Caudate nucleus (tissue), 63 donors: ENCODE measurements at places on chromosomes 7 and 10.

DNA sequence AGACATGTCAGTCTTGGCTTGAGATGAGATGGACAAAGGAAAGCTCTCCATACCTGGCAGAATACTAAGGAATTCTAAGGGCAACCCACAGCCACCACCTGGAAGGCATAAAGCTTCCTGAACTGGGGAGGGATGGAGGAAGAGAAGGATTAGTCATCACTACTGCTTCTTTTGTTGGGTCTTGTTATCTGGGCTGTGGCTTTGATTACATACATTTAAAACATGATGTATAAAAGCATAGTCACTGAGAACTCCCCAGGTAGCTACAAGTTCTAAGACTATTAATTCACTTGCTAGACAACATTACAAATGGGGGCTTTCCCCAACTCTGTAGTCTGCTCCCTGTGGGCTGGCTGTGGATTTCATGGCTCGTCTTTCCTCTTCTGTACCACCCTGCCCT lies 58.2 kb downstream of the RBM33 start:
- no peak for DNase-seq

DNA sequence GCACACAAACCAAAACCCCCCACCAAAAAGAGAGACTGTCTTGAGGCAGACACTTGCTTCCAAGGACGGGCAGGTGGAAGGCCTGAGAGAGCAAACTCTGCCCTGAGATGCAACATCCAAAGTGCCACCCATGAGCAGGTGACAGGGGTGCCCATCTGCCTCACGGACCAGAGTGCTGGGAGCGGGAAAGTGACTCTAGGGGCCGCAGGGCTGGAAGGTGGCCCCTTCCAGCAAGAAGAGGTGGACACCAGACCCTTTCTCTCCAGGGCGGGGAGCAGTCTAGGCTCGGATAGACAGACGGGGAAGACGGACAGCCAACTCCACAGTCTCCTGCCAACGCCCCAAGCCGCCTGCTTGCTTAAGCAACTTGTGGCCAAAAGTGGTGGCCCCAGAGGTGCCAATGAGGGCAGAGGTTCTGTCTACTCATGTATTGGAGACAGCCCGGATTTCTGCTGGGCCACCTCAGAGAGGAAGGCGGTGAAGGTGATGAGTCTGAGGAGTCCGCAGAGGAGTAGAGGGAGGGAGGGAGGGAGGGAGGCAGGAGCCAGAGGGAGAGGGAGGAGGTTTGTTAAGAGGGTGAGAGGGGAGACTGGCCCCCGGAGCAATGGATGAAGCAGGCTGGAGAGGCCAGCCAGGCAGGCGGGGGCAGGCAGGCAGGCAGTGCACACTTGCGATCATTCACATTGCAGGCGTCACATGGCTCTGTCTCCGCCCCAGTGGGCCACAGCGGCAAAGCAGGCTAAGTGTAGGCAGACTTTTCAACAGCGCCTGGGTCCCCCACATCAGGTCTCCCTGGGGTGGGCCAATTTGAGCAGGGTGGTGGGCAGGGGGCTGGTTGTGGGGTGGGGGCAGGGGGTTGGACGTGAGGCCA lies 65.6 kb downstream of the SLC29A4 start:
- DNase-seq = peak; percentile 13

GRCh38 chr10:8061274-8062211 lies 7.1 kb downstream of the GATA3 start:
- DNase-seq = no peak

- DNase-seq = no peak
These were observed 128.7 kb downstream of the KBTBD2 start for GRCh38 chr7:32762925-32763293.

DNA sequence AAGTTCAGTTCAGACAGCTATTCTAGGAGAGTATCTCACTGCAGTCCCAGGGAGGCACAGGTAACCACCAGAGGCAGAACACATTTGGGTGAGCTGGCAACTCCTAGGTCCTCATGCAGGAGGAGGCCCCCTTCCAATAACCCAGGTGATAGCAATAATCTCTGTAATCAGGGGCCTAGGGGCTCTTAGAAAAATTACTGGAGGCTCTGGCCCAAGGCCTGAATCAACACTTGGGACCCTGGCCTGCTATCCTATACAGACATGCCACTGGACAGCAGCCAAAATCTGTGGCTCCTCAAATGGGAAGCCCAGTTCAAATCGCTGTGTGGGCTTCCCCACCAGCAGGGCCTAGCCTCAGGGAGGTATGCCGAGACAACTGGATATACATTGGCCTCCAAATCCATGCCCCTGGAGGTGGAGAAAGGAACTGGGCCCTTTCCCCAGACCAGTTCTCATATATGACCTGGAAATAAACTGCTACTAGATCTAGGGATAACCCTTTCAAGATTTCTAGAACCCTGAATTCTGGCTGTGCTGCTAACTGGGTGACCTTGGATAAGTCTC lies 1.6 kb downstream of the AVPI1 start:
- DNase-seq = no peak

GRCh38 chr10:28823501-28824075 lies 146.3 kb downstream of the BAMBI start:
- no peak for DNase-seq

GRCh38 chr10:74406006-74406405 lies 255.0 kb downstream of the ADK start:
- no peak for DNase-seq

GRCh38 chr7:115410972-115411686 lies 489.2 kb downstream of the MDFIC start:
- no peak for DNase-seq

DNA sequence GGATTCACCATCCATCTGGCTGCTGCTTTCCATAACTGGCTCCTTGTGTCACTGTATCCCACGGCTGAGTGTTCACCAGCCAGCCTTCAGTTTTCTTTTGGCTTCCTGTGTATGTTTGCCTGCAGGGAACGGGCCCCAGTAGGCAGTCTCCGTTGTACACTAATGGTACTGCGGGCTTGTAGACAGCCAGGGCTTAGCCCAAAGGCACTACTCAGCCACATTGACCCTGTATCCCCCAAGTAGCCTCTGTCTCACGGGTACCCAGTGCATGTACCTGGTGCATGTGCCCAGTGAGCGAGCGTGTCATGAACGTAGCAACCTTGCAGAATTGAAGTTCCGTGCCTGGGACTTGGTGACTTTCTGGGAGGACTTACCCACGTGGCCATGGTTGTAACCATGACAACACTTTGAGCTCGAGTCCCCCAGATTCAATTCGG lies 6.1 kb downstream of the PFKFB3 start:
- DNase-seq = no peak

GRCh38 chr10:89351412-89351779 lies 23.6 kb downstream of the IFIT3 start:
- no peak for DNase-seq

GRCh38 chr7:29287366-29287765 lies 92.8 kb downstream of the CHN2 start:
- no peak for DNase-seq

GRCh38 chr10:33267708-33268107 lies 66.8 kb downstream of the NRP1 start:
- DNase-seq = no peak

GRCh38 chr7:78264105-78264504 lies 465.5 kb downstream of the PHTF2 start:
- DNase-seq = no peak

DNA sequence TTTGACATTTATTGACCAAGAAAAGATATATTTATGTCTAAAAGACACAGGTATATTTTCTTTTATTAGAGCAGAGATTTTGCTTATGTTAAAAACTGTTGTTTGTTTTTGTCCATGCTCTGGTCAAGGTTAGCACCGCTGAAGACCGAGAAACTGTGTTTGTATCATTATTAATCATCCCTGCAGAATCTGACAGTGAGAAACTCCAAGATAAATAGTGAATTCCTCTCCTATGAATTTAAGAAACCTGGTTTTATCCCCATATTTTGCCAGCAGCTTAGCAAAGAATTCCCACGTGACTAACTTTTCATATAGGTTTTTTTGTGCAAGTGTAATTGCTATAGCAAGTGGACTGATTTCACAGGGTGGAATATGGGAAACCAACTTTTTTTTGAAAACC lies 77.6 kb downstream of the FRMD4A start:
- DNase-seq = no peak

- no peak for DNase-seq
These were observed 73.7 kb downstream of the BMPR1A start for GRCh38 chr10:86830043-86830591.

GRCh38 chr7:631964-632830 lies 94.3 kb upstream of the DNAAF5 start:
- no peak for DNase-seq

DNA sequence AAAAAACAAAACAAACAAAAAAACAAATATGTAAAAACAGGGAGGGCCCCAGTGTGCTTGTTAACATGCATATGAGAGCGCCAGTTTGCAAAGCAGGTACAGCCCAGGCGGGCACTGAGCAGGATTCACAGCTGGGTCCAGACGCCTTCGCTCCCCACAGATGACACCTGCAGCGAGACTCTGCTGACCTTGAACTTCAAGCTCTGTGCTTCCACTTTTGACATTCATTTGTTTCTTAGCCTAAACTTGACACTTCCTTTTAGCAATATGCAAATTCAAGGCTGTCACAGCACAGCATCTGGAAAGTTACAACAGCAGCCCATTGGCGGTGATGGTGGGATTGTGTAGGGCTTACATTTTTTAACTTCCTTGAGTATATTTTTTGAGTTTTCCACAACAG lies 88.8 kb upstream of the TNS3 start:
- DNase-seq = no peak

DNA sequence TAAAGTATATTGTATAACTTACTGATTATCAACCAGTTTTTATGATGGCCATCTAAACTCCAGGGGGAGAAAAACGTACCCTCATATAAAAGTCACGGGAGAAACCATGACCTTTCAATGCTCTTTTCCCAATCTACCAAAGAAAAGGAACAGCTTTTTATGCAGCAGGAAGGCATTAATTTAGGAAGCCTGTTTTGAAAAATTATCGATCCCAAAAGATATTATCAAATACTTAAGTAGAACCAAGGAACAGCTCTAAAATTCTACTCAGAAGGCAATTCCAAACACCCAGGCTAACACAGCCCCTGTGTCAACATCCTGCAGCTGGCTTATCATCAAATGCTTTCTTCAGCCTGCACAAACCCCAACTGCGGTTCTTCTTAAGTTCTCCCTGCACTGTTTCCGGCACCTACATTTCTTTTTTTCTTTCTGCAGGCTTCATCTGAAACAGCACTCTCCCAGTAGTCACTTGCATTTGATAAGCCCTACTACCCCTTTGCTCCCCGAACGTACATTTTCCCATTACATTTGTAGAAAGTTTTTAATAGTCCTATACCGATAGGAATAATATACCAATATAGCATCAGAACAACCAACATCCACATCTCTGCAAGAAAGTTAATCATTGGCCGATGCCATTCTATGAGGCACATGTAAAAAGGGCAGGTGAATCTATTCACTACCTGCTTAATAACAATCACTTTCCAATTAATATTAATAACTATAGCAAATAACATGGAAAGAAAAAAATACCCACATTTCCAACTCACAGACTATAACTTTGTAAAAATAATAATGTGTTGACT lies 47.9 kb downstream of the PIP4K2A start:
- no peak for DNase-seq

DNA sequence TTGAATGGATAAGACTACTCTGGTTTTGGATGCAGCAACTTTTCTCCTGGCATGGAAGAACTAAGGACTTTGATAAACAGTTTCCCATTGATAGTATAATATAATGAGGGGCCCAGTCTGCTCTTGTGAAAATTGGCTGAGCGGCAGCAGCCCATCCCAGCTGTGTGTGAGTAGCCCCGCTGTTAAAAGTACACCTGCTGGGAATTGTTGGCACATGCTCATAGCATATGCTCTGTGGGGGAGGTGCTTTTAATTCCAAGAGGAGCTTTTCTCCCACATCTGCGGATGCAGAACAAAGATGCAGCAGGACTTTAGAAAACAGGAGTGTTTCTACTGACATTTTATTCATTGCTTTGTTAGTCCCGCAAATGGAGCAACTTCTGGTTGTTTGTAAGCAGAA lies 19.0 kb downstream of the SRI start:
- no peak for DNase-seq

DNA sequence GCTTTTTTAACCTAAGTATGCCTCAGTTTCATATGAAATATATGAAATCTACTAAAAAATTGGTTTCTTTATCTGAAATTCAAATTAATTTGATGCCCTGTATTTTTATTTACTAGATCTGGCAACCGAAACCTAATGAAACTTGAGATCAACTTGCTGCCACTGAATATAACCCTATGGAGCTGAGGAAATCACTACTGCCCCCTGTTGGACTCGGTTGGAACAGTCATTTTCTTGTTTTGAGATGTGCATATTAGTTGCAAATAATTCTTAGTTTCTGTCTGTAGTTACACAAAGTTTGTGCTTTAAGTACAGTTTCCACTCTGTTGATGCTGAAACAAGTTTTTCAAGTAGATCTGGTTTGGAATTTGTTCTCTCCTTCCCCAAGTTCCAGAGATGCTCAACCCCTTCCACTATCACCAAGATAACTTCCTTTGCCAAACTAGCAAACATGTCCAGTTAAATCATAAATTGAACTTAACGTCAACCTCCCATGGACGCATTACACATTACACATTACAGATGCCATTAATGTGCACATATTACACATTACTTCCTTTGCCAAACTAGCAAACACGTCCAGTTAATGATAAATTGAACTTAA lies 22.2 kb upstream of the EXOC4 start:
- no peak for DNase-seq

GRCh38 chr7:4273566-4274230 lies 408.4 kb upstream of the FOXK1 start:
- DNase-seq = no peak

GRCh38 chr10:114179148-114179547 lies at the start of gene TDRD1:
Gene TDRD1 (plus strand): TSS chr10:114179353. CDS start chr10:114187832, 8,479 bp downstream.
- no peak for DNase-seq

DNA sequence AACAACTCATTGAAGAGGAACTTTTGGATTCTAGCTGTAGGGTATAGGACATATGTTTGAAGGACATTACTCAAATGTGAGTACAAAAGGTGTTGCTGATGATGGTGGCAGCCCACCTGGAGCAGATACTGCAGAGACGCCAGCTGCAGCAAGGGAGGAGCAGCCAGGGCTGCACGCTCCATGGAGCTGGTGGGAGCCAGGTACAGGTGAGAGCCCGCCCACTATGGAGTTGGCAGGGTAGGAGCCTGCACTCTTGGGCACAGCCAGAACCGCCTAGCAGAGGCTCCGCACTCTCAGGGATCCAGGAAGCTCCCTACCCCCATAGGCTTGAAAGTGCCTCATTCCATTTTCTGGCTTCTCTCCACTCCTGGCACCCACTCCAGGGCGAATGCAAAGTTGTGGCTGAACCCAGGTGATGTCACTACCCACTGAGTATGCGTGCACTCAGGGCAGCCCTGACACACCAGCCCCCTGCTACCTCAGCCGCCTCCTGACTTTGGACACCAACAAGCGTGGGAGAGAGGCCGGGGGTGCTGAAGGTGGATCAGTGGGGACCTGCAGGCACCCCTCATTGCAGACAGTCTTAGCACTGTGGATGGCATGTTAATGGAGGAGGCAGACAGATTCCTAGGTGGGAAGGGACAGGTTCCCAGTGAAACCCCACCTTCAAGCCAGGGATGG lies 761.1 kb downstream of the IPMK start:
- DNase-seq = no peak

DNA sequence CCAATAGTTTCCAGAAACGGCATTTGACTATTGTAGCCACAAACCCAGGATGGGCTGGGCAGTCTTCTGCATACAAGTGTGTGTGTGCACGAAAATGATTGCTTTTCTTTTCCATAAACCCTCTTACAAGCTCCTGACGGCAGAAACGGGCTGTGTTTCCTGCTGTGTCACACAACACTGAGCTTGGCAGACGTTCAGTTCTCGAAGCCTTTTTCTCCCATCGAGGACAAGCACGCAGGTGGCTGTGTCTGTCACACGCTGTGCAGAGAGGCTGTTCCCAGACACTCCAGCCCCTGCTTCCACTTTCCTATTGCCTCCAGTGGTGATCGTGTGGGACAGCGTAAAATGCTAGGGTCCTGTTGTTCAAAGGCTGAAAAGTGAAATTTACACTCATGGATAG lies 32.1 kb downstream of the RBAK start:
- DNase-seq = no peak
